ENCODE measurements at places on chromosomes 5 and 9. TPM values are rescaled to one million over a fixed set of nuclear protein-coding genes. Genes with fewer than 3 reads are reported as not detected.

AJM1 gene
- total RNA-seq = 3.1 TPM

DNA sequence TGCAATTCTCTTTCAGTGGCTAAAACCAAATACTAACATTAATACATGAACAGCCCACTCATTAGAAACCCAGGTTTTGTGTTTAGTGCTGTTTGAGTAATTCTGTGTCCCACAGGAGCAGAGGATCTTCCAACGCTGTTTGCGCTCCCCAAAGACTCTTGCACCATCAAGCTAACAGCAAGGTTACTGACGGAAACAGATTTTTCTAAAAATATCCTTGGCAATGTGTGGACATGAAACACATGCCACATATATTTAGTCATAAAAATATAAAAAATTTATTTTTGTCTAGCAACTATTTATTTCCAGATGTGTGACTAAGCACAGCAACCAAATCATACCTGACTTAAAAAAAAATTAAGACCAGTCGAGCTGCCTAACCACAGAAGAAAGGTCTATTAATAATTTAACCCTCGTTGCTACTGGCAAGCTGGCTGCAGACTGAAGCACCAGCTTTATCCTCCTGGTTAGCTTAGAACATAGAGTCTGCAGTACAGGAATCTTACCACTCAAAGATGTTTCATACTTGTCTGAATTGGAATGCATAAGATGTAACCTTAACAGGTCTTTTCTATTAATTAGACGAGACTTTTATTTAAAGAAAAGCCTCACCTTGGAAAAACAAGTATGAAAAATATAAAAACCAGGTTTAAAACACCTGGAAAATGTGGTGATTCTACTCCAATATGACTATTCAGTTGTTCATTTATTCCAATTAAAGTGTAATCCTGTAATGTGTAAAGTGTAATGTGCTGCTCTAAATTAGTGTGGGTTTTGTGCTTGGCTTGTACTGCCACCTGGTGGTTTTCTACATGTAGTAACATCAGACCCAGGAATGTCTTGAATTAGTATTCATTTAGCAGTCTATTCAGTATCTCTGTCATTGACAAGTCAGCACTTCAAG lies 272.5 kb downstream of the EPB41L4A start:
- peak; percentile 31 for DNase-seq

GRCh38 chr5:31664566-31664965 lies 25.6 kb downstream of the PDZD2 start:
- DNase-seq = peak; percentile 3

- no peak for DNase-seq
Observed at GRCh38 chr5:116370149-116370548, 204.5 kb downstream of the SEMA6A start.

PCDHGB1 gene
- total RNA-seq = not detected

GRCh38 chr9:134625361-134626068 lies 16.1 kb upstream of the COL5A1 start:
- no peak for DNase-seq

- no peak for DNase-seq
Observed at GRCh38 chr9:38075272-38075671, 6.2 kb upstream of the SHB start.

GRCh38 chr9:99079542-99079941 lies 25.4 kb upstream of the TGFBR1 start:
- DNase-seq = no peak

DNA sequence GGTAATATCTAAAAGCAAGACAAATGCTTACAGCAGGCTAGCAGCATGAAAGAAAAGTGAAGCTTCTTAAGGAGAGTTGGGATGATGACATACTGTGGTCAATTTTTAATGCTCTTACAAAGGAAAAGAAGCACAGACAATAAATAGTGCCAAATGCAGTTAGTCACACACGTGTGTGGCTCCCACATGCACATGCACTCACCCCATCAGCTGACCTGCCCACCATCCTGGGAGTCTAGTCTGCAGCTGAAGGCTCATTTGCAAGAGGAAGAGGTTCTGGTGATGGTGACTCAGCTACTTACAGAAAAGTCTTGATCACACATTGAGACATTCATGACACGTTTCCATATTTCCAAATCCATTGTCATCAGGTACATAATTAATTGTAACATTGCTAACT lies 129.3 kb downstream of the MRPL36 start:
- DNase-seq = no peak

DNA sequence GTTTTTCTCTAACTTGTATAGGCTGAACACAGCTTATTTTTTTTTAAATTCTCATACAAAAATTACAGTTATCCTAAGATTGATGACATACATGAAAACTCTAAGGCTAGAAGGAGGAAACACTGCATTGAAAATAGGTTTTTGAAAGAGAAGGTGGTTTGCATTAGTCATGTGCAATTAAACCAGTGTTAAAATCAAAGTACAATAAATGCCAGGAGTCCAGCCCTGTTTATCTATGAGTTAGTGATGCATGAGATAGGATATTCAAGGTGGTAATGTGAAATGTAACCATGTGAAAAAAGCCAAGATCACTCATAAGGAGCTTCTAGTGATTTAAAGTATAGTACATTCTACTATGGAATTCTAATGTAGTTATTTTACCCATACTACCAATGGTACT lies 444.9 kb upstream of the CYLC2 start:
- no peak for DNase-seq

CCIN gene
- total RNA-seq = not detected

- DNase-seq = no peak
Observed at GRCh38 chr5:124179819-124180218, 566.6 kb downstream of the ZNF608 start.

GRCh38 chr9:68951879-68952659 lies 61.8 kb downstream of the PRKACG start:
- DNase-seq = no peak

DNA sequence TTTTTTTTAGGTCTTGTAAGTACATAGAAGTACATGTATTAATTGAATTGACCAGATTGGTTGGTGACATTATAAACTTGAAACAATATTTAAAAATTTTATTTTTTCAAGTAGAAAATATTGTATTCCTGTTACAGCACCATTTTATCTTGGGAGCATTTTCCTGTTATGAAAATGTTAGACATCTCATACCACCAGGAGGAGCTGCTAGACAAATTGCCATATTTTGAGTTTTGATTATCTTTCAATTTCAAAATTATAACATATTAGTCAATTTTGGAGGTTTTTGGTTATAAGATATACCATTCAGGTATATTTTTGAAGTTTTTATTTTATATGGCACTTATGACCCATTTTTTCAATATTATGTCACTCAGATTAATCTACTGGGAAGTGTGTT lies 84.4 kb downstream of the CNTLN start:
- DNase-seq = no peak

PCDHB11 gene
- not detected for total RNA-seq

DNA sequence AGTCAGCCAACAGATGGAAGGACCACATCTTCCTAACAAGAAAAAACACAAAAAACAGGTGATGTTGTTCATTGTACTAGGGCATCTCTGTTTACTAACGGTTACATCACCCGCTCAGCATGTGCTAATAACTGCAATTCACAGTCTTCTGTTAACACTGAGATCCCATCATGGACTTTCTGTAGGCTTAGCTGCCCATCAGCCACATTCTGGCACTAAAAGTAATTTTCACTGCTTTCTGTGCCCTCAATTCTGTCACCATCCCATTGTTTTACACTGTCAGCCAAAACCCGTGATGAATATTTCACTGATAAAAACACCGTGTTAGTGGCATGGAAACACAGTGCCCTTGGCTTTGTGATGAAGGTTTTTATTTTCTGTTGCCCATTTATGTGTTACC lies 64.6 kb downstream of the CAST start:
- DNase-seq = no peak

DNA sequence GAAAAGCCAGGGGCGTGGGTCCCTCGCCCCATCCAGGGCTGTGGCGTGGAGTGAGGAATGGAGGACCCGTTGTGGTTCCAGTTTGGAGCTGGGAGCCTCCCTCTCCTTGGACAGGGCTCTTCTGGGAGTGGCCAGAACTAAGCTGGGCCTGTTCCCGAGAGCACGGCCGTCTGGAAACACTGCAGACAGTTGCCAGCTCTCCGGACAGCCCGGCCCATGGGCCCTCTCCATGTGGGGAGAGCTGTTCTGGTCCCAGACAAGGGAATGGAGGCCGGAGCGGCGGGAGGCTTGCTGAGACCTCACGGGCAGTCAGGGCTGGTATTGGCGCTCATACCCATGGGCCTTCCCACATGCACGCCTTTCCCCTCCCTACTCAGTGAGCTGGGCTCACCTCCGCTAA lies 45.2 kb upstream of the FCN2 start:
- DNase-seq = no peak

- DNase-seq = no peak
Observed at GRCh38 chr5:139954462-139954861, 88.6 kb downstream of the NRG2 start.

DNA sequence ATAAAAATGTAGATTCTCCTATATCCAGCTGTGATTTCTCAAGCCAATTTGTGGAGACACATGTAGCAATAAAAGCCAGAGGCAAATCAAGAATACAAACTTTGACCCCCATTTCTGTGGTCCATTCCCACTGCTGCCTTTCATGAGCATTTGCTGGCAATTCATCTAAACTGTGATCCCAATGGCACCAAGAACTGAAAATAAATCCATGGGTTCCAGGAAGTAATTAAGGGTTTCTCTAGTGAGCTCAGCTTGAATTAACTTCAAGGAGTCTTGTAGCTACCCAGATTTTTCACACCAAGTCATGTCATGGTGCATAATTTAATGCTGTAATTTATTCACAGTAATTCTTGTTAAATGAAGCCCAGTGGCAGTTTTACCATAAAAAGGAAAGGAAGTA lies 145.0 kb upstream of the SMC2 start:
- DNase-seq = no peak

GRCh38 chr9:93051680-93052089 lies 6.8 kb upstream of the SUSD3 start:
- DNase-seq = no peak

- DNase-seq = no peak
Observed at GRCh38 chr9:124934290-124934689, 6.6 kb downstream of the GOLGA1 start.

PDE6A gene
- not detected for total RNA-seq

DNA sequence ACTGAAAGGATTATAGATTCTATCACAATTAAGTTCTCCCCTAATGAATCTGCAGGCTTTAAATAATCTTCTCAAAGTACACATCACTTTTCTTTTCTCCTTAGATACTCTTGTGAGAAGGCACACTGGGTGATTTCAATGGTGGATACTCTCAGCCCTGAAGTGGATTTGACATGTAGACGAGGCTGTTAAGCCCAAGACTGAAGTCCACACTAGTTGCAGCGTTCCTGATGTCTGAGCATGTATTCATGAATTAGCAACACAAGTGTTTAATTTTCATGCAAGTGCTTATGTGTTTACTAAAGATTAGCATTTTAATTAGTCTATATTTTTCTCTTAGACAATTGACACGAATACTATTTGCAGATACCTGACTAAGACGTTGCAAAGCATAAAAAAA lies 218.9 kb downstream of the TMEM161B start:
- DNase-seq = no peak

C5 gene
- 1.3 TPM for total RNA-seq

DNA sequence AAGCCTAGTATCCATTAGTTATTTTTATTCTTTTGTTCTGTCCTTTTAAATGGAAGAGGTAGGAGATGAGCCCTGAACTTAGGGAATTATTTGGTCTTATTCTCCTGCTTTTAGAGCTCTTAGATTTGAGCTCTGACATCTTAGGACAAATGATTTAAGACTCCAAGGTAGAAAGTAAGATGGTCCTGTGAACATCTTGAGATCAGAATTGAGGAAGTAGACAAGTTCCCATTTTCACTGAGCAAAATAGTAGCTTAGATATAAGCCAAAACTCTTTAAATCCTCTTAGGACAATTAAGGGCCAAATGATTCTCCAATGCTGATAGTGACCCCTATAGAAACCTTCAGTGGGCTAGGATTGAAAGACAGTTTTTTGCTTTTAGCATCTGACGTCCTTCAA lies 53.0 kb upstream of the RUSC2 start:
- no peak for DNase-seq

C9orf50 gene
- total RNA-seq = not detected

- no peak for DNase-seq
Observed at GRCh38 chr9:82722051-82722450, 340.9 kb downstream of the RASEF start.

- no peak for DNase-seq
Observed at GRCh38 chr5:151024440-151025249, 4.3 kb downstream of the GPX3 start.

- no peak for DNase-seq
Observed at GRCh38 chr5:140780512-140780911, 5.4 kb upstream of the PCDHA1 start.

PROB1 gene
- total RNA-seq = 6.2 TPM

Measured in activated naive CD8-positive, alpha-beta T cell treated with anti-CD3 and anti-CD28 coated beads for 36 hours (primary cell).